Skeletal muscle cell (primary cell): ENCODE measurements at places on chromosomes 4 and X.

GRCh38 chrX:136476501-136476900, 11.2 kb upstream of the BRS3 start:
- DNase-seq = no peak

DNA sequence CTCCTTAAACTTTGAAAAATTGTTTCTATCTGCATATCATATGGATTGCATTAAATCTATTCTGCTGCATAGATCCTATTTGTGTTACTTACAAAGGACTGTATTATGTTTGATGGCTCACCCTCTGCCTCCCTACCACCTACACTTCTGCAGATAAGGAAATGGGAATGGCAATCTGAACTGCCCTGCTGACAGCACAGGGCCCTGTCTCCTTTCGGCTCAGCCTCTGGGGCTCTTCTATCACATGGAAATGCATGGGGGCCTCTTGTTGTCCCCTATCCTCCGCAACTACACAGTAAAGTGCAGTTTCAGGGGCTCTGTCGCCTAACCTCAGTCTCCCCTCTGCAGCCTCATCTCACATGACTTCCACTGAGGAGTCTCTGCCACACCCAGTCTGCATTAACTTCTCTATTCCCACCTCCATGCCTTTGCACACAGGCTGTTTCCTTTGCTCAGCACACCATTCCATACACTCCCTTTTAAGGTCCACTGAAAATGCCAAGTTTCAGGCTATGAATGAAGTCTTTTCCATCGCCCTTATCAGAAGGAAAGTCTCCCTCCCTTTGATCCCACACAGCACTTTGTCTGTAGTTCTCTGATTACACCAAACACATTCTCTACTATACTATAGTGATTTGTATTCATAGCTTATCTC, 12.5 kb downstream of the RELL1 start:
- no peak for DNase-seq

DNA sequence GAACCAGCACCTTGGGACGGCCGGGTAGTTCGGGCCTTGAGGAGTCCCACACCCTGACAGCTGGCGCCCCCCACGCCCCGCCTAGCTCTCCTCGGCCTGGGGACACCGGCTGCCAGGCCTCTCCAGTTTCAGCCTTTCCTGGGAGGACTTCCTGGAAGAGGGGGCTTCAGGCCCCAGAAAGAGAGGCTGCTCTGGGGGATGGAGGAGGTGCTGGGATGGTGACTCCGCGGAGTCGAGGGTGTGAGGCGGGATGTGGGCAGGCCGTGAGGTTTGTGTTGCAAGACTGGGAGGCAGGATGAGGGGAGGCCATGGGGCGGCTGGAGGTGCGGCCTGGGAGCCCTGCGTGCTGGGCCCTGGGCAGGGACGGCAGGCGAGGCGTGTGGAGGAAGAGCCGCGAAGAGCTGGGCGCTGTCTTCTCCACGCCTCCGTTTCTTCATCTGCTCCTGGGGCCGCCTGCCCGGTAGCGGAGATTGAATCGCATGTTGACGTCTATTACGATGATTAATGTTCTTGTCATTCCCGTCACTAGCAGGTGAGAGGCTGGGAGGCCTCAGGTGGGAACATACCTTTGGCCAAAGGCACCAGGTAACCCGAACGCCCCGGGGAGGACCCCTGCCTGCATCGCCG, 918 bp upstream of the FGFRL1 start:
- DNase-seq = peak; percentile 68

- no peak for DNase-seq
These were observed 148.6 kb downstream of the SOWAHB start for GRCh38 chr4:76749355-76749754.

- DNase-seq = no peak
These were observed 14.7 kb downstream of the RHOH start for GRCh38 chr4:40211224-40212185.

DNA sequence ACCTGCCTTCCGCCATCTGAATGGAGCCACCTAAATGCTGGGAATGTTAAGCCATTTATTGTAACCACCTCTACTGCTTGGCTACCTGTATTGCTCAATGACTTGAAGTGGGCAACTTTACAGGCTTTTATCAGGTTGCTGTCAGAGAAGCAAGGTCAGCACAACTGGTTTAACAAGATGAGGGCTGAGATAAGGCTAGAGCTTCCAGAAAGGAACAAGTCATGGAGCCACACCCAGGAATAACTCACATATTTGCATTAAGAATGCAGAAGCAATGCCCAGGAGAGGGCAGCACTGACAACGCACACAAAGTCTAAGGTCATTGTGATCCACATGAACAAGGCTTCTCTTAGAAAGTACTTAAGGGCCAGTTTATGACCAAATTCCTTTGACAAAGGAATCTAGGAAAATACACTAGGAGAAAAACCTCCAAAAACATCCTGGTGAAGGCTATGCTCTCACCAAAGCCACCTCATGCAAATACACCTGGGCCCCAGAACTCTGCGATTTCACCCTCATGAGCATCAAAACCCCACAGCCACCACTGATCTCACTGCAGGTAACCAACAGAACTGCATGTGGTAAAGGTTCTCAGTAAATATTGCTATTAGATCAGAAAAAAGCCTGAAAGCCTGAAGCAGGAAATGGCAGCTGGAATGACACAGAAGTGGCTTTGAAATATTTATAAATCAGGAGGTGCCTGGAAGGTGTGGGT, 15.0 kb upstream of the STS start:
- no peak for DNase-seq

DNA sequence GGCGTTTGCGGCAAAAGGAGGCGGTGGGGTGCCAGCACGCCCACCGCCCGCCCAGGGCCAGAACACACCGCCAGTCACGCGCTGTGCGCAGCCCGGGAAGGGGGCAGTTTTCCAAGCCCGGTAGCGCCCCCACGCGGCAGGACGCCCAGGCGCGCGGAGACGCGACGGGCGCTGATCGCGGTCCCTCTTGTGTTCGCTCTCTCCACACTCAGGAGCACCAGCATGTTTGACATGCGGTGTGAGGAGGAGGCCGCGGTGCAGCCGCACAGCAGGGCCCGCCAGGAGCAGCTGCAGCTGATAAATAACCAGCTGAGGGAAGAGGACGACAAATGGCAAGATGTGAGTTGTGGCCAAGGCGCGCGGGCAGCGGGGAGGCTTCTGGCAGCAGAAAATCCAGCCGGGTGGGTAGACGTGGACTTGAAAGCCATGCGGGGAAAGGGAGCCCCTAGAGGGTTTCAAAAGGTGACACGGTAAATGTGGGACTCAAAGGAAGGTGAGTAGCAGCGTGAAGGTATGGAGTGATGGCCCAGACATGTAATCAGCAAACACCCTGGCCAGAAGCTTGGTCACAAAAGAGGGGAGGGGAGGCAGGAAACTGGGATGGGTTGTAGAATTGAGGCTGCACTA, 104.1 kb downstream of the PHOX2B start:
- peak; percentile 7 for DNase-seq

- no peak for DNase-seq
These were observed 139.3 kb upstream of the MXRA5 start for GRCh38 chrX:3485727-3486126.

DNA sequence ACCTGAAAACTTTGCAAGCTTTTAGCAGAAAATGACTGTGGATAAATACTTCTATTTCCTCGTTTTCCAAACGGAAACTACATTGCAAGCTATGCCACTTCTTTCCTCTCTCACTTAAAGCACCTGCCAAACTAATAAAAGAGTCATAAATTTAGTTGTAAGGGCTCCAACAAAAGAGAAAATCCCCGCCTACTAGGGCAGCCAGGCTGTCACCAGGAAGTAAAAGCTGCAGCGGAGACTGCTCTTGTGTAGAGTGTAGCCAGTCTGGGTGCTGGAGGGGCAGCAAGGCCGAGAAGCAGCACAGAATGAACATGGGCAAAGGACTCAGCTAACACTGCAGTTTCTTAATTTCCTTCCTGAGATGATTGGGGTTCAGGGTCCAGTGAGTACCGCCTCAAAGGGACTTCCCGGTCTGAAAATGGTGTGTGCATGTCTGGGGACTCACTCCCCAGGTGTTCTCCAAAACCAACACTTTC, 89.3 kb upstream of the MAML3 start:
- DNase-seq = no peak

GRCh38 chr4:177041356-177041755, 248.6 kb upstream of the VEGFC start:
- no peak for DNase-seq

DNA sequence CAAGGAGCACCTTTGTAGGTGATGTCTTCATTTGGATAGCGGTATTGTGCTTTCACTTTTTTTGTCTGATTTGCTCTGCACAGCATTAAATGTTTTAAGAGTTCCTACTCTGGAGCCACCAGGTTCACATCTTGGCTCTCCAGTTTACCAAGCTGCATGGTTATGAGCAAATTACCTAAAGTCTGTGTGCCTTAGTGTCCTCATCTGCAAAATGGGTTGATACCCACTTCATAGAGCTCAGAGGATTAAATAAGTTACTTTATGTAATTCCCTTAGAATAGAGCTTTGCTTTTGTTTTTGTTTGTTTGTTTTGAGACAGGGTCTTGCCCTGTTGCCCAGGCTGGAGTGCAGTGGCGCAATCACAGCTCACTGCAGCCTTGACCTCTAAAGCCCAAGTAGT, 58.2 kb downstream of the UBE2K start:
- DNase-seq = no peak

GRCh38 chr4:124095621-124096020, 616.9 kb downstream of the ANKRD50 start:
- peak; percentile 39 for DNase-seq

DNA sequence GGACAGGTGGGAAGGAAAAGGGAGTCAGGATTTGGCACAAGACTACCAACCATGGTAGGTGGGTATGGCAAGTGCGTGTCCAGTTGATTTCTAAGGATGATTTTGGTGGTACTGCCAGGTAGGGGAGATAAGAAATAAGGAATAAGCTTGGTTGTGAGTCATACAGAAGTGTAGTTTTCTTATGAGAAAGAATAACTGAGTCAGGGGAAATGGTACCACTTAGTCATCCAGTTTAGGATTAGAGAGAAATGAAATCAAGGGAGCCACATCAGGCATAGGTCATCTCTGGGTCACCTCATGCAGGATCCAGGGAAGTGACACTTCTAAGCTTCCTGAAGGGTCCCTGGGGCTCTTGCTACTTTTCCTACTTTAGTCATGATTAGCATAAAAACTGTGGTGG, 107.1 kb upstream of the C1GALT1C1 start:
- no peak for DNase-seq

- no peak for DNase-seq
These were observed 40.5 kb upstream of the BMP2K start for GRCh38 chr4:78735697-78736096.

DNA sequence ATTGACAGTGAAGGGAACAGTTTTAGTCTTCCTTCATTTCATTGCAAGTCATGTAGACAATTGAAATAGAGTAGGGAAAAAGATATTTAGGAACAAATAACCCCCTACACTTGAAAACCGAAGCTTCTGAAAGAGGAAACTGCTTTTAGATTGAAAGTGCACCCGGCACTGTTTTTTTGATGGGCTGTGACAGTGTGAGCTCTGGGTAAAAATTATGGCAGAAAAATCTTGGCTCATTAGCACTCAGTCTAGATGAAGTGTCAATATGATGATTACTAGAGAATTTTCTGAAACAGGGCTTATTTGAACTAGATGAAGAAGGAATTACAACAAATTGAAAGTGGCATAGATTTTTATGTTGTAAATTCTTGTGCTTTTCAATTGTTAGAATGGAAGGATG, 1132.4 kb downstream of the RAPGEF2 start:
- no peak for DNase-seq

GRCh38 chr4:182010876-182011275, 232.3 kb upstream of the TENM3 start:
- DNase-seq = peak; percentile 8

- no peak for DNase-seq
These were observed 26.9 kb downstream of the CRLF2 start for GRCh38 chrX:1185561-1185960.

DNA sequence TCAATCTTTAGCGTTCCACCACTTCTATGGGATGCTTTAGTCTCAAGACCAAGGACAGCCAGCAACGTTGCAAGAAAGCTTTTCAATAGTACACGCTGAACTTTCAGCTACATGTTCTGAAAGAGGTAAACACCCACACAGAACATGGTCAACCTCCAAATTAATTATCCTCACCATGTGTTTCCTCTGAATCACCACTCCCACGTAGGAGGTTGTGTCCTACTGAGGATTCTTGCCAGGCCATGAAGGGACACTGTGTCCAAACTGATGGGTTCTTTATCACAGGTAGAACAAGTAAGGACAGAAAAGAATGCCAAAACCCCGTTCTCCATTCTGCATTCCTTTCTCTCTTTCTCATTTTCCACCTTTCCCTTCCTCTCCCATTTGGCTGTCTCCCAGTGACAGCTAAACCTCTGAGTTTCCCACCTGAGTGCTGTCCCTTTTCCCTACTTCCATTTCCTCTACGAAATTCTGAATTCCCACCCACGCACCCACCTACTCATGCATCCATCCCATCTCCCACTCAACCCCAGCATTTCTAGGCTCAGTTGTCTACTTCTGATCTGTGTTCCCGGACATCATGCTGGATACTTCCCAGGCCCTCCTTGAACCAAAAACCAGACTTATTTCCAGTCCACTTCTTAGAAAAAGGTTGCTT, 29.0 kb upstream of the GPM6B start:
- peak; percentile 58 for DNase-seq

GRCh38 chr4:177796841-177797240, 354.6 kb upstream of the AGA start:
- DNase-seq = no peak

- no peak for DNase-seq
These were observed 171.1 kb downstream of the SCFD2 start for GRCh38 chr4:53194727-53195126.

DNA sequence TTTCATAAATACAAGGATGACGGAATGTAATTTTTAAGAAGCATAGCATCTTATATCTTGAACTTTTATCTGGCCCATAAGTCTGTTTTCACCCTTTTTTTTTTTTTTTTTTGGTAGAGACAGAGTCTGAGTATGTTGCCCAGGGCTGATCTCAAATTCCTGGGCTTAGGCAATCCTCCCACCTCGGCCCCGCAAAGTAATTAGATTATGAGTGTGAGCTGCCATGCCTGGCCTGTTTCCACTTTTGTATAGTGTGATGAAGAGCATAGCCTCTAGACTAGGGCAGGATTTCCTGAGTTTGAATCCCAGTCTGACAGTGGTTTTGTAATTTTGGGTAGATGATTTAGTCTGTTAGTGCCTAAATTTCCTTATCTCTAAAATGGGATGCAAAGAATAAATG, 11.0 kb downstream of the STIM2 start:
- no peak for DNase-seq

DNA sequence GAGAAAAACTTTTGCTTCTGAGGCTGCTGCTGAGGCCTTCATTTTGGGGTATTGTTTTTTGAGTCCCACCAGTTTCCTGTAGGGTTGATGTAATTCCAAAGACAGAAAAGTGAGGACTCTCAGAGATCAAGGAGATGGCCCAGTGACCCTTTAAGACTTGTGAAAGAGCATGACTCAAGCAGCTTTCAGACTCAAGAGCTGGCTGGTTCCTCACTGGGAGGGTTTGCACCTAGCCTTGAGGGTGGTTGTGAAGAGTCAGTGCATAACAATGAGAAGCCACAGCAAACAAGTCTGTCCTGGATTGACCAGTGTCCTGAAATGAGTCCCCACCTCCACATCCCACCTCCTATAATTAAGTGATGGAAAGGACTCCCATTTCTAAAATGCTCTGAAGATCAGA, 89.2 kb downstream of the NHS start:
- no peak for DNase-seq

- DNase-seq = peak; percentile 77
These were observed 102.0 kb downstream of the RTL5 start for GRCh38 chrX:72029483-72030411.
